Heart left ventricle (tissue), 16 donors: ENCODE measurements at places on chromosomes 12 and 14.

- no peak for DNase-seq
Observed at GRCh38 chr12:124098887-124099286, 125.9 kb downstream of the ZNF664 start.

- no peak for DNase-seq
Observed at GRCh38 chr14:38593476-38593875, 337.6 kb upstream of the CLEC14A start.

DNA sequence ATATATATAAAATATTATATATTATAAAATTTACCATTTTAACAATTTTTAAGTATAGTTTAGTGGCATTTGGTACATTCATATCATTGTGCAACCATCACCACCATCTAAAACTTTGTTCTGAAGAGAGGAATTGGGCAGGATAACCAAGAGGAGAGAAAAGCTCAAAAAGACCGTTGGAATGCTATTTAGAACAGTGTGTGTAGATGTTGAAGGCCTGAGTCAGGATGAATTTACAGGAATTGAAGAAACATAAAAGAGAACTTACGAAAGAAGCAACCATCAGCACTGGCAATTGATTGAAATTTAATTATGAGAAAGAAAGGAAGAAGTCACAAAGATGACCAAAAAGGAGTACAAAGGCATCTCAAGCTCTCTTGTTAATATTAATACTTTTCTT is 196.9 kb upstream of the PWP1 start:
- no peak for DNase-seq

DNA sequence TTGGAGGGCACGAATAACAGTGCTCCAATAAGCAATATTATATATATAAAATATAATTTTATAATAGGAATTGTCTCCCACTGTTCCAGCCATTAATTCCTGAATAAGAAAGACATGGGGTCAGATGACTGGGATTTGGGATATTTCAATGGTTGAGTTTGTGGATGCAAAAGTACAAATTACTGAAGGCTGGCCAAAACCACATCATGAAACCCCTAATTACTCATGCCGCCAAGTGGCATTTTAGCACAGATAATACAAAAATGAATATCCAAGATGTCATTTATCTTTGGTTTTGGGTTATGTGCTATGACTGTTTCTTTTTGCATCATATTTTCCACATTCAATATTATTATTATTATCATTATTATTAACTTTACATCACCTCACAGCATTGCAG is 261.4 kb upstream of the TBX3 start:
- DNase-seq = no peak

- peak; percentile 67 for DNase-seq
Observed at GRCh38 chr14:64880221-64881121, 764 bp upstream of the SPTB start.

- DNase-seq = no peak
Observed at GRCh38 chr12:124401704-124402221, 106.9 kb downstream of the RFLNA start.

DNA sequence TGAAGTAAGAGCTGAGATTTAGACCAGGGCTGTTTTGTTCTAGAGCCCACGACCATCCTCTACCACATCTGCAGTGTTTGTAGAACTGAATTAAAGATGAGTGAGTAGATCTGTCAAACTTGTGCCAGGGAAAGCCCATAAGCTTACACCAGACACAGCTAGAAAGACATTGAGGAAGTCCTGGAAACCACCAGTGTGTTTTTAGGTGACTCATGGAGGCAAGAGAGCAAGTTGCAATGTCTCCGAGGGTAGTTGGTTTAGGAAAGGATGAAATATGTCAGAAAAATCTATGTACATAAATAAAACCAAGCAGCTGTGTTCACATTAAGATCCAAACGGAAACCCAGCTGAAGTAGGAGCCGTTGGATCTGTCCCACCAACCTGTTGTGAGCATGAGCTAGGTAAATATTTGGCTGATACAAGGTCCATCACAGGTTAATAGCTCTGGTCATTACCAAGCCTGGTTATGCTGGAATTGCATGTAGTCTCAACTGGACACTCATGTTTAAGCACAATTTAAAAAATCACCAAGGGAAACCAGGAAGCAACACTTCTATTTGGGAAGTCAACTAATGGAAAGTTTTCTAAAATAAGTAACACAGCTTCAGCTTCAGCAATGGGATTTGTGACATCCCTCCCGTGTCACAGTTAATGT is 49.9 kb upstream of the PLEKHG3 start:
- DNase-seq = no peak

- no peak for DNase-seq
Observed at GRCh38 chr12:124756760-124757159, 106.9 kb downstream of the SCARB1 start.

DNA sequence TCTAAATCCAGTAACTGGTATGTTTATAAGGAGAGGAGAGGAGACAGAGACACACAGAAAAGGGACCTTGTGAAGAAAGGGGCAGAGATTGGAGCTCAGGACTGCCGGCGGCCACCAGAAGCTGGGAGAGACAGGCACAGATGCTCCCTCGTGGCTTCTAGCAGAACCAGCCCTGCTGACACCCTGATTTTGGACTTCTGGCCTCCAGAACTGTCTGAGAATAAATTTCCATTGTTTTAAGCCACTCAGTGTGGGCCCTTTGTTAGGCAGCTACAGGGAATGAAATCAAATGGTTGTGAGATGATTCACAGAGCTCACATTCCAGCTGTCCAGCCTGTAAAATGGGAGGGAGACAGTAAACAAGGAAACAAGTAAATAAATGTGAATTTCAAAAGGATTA is 47.6 kb downstream of the TMEM132C start:
- no peak for DNase-seq

GRCh38 chr14:93343266-93343665 is 3.7 kb upstream of the COX8C start:
- no peak for DNase-seq

DNA sequence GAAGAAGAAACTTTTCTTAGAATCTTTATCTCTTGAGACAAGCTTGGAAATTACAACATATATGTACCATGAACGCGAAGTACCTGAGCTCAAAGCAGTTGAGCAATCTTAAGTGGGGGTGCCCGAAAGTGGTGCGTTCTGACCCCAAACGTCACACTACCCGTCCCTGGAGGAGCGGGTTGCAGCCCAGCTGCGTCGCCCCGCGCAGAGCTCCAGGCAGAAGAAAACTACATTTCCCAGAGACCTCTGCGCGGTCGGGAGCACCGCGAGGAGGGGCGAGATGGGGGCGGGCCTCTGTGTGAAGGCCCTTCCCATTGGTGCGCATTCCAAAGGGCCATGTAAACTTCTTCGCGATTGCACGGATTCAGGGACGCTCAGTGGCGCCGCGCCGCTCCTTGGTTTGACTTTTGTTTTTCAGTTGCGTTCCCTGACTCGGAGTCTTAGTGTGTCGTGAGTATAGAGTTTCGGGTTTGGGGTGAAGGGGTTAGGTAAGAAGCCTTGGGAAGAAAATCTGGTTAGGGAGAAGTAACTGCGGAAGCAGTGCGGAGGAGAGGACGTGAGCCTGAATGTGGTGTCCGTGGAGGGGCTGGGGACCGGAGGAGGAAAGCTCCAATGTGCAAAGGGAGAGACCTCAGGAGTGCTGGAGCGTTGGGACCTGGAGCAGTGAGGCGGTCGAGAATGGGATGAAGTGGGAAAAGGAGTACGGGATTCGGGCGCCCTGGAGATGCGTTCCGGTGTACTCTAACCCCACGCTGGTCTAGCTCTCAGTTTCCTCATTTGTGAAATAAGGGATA is at the start of gene CCDC77:
Gene CCDC77, plus strand, starts transcription at position 410 of the 794 bp plus-strand sequence. CDS start 7,740 bp downstream, outside the sequence.
- peak; percentile 92 for DNase-seq

GRCh38 chr14:22598896-22599244 is 770 bp downstream of the ABHD4 start:
- DNase-seq = no peak
